A673 (cell line): ENCODE measurements at places on chromosomes 3 and 15. TPM values are rescaled to one million over a fixed set of nuclear protein-coding genes. Genes with fewer than 3 reads are reported as not detected.

- DNase-seq: no peak
Measured at GRCh38 chr3:22959593-22959992, 243.5 kb upstream of the UBE2E2 start.

GRCh38 chr3:8492744-8493511 lies 8.7 kb upstream of the LMCD1 start:
- DNase-seq: no peak

- no peak for DNase-seq
Measured at GRCh38 chr15:70068783-70069565, 28.7 kb downstream of the TLE3 start.

DNA sequence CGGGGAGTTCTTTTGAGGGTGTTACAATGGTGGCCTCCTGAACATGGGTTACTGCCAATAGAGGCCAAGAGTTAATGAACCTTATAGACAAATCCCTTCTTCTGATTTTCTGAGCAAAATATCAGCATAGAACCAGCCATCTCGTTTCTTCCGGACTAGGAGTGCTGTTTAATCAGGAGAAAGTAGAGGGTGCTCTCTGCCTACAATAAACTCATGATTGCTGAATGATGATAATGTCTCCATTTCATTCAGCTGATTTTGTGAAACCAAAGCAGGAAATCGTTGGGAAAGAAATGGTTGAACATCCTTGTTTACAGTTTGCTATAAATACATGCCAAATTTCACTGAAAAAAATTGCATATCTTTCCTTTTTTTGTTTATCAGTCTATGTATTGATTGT lies 142.8 kb upstream of the PLSCR5 start:
- peak; percentile 82 for DNase-seq

DNA sequence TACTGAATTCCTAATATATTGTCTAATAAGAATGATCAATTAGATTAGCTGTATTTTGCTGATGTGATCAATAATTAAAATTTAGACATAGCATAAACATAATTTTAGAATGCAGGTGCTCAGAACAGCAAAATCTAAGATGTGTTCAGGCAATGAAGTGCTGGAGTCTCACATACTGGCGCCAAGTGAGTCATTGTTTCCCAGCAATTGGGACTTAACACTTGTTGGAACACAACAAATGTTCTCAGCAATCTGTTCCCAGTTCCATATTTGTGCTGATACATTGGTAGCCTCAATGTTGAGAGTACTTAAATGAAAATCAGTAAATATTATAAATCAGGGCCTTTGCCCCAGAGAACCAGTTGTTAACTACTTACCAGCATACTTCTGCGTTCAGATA lies 619.0 kb downstream of the ROBO1 start:
- no peak for DNase-seq

- DNase-seq: peak; percentile 6
Measured at GRCh38 chr3:162217647-162218046, 721.0 kb downstream of the OTOL1 start.

DNA sequence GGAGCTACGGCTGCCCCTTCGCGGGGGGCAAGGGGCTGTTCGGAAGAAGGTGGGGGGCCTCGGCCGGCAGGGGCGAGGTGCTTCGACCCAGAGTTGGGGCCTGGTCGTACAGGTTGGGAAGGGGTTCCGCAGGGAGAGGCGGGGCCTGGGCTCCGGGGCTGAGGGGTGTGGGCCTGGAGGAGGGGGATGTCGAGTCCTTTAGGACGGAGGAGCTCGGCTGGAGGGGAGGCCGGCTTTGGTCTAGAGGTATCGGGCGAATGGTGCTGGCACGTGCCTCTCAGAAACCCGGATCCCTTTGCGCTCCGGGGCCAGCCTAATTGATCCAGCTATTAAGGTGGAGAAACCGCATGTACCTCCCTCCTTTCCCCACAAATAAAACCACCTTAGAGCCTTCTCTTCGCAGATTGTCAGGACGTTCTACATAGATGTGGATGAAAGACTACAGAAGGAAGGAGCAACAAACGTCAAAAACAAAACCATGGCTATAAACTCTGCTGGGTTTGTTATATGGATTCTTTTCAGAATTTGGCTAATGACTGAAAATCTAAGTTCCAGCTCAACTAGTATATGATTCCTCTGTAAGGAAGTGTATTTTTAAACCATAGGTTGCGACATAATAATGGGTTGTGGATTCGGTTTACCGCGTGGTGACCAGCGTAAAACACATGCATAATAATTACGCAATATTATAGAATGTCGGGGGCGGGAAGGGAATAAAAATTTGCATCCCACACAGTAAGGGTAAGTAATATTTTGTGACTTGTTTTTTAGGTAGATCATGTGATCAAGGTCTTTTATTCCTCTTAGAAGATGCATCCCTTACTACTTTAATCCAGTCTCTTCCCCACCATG lies 644 bp upstream of the NGLY1 start:
- DNase-seq: peak; percentile 54

DNA sequence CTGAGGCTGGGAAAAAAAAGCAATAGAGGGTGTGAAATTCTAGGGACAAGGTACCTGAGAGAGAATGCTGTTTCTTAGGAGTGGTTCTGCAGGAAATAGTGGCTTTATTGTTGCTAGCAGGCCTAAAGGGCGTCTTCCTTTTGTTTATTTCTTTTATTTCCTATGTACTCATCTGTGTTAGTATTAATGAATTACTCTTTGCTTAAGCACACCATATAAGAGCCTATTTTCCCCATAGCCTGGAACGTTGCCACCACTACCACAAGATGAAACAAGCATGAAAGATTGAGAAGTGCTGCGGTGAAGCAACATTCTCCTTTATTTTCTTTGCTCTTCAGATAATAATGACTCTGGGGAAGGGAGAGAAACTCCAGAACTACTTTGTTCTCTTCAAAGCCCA lies 21.3 kb upstream of the GOLIM4 start:
- no peak for DNase-seq

EXOG gene
- 8.2 and 12.4 TPM in 2 replicates for total RNA-seq
